Occipital lobe (tissue), 3 donors: ENCODE measurements at places on chromosomes 3 and 15.

DNA sequence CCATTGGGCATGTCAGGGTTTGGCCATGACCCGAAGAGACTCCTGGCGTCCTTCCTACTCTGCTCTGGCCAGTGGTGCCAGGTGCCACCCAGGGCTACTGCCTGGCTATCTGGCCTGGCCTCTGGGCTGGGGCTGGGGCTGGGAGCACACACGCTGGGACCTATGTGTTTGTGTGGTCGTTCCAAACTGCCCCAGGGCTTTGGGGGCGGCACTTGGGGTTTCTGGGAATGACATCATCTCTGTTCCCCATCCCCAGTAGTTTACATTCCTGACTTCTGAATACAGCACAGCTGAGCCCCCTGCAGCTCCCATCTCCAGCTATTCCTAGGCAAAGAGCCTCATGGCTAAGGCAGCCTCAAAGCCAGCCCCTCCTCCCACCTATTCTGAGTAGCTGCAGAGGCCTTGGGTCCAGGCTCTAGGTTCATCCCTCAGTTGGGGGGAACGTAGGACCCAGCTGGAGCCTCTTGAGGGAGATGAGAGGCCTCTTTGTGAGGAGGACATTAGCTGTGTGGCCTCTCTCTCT, 24.3 kb downstream of the PLEKHO2 start:
- no peak for DNase-seq

GRCh38 chr3:182509844-182510460, 283.4 kb upstream of the ATP11B start:
- no peak for DNase-seq

DNA sequence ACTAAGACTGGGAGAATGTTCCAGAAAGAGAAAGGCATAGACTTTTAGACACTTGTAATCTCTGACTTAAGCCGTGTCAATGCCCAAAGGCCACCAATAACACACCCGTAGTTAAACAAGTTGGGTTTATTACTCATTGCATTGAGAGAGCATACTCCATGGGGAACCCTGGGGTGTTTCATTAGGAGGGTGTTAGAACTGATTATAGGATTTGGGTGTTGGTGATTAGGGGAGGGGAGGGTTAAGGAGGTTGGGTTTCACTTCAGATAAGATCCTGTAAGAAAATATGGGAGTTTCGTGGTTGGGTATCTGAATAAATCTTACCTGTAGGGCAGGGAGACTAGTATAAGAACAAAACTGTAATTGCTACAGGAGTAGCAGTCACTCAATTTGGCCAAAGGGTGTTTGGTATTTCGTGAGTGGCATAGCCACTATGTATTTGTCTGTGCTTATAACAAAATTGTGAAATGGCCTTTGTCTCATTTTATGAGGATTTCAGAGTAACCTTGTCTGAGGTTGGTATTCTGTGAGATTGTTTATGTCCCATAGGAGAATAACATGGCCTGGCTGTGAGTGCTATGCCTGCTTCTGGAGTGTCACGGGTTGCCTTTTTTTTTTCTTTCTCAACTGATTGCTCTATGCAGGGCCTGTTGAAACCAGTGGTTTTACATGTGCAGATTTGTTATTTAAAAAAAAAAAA, 2.9 kb downstream of the HACD3 start:
- no peak for DNase-seq

- DNase-seq: no peak
Measured at GRCh38 chr3:10837849-10838248, 21.8 kb downstream of the SLC6A11 start.

- no peak for DNase-seq
Measured at GRCh38 chr15:39896101-39896500, 24.0 kb downstream of the GPR176 start.

GRCh38 chr3:43009547-43009946, 30.4 kb downstream of the GASK1A start:
- no peak for DNase-seq

DNA sequence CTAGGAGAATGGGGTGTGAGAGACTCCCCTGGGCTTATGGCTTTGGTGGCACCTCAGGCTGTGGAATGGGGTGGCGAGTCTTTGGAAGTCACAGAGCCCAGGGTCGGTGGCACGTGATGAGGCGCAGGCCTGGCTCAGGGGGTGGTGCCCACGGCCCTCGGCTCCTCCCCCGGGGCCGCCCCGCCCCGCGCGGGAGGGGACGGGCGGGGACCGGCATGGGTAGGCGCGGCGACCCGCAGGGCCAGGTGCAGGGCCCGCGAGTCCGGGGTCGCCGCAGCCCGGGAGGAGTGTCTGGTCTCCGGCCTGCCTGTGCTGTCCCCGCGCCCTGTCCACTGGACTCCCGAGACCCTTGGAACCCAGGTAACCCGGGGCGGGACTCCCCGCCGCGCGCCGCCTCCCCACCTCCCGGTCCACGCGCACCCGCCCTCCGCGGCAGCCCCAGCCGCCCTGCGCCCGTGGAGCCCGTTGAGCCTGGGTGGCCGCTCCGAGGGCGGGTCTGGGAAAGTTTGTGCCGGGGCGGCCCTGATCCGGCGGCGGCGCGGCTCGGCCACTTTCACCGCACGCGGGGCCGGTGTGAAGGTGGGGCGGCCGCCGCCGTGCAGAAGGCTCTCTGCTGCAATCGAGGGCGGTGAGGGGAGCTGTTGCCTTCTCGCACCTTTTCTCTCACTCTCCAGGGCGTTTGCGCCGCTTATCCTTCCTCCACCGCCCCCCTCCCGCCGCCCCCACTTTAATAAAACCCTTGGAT, at the start of gene PAQR5:
PAQR5 (plus strand) TSS at position 216 of the 745 bp plus-strand sequence. CDS start 61,169 bp downstream, outside the sequence.
- DNase-seq: no peak

GRCh38 chr3:49362561-49362960, 4.4 kb upstream of the GPX1 start:
- no peak for DNase-seq

- DNase-seq: no peak
Measured at GRCh38 chr15:49742381-49742780, 121.5 kb downstream of the DTWD1 start.

DNA sequence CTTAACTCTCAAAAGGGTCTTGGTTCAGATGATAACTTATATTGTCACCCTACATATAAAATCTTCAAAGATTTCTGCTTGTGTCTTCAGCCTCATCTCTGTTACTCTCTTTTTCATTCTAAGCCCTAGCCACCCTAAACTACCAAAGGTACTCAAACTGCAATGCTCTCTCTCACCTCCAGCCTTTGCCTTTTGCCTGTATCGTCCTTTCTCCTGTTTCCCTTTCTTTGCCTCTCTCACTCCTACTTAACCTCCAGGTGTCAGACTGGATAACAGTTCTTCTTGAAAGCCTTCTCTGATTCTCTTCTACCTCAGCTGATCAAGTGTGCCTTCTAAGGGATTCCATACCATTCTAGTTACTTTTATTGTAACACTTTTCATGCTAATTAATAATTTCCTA, 149.8 kb downstream of the SERPINI1 start:
- no peak for DNase-seq

- no peak for DNase-seq
Measured at GRCh38 chr15:33722005-33722672, 246.2 kb upstream of the CHRM5 start.

- DNase-seq: no peak
Measured at GRCh38 chr3:29591579-29591978, 310.7 kb downstream of the RBMS3 start.

- no peak for DNase-seq
Measured at GRCh38 chr15:83445643-83446042, 1.5 kb upstream of the SH3GL3 start.

DNA sequence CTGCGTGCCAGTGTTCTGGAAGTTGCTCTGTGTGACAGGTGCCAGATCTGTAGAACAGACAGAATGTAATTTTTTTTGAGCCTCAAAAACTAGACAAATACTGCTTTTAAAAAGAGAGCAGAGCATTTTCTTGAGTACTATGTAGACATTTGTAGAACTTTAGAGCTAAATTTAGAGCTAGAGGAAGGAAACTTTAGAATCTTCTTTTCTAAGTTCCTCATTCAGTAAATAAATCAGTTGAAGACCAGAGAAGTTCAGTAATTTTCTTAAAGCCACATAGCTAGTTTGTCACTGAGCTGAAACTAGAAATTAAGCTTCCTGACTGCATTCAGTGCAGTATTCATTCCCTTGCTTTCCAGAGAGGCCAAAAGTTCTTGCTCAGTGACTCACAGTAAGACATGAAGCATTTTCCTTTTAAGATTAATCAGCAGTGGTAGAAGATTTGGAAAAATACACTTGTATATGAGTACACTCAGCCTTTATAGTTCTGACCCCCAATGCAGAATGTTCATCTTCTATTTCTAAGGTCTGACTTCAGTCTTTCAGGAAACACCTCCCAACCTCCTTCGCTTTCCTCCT, 83.6 kb upstream of the TSEN2 start:
- no peak for DNase-seq

- DNase-seq: no peak
Measured at GRCh38 chr3:12405432-12406272, 78.6 kb upstream of the TSEN2 start.
